Astrocyte (in vitro differentiated cells and primary cell): ENCODE measurements at places on chromosomes 16 and 17. TPM values are rescaled to one million over a fixed set of nuclear protein-coding genes. Genes with fewer than 3 reads are reported as not detected.

DNA sequence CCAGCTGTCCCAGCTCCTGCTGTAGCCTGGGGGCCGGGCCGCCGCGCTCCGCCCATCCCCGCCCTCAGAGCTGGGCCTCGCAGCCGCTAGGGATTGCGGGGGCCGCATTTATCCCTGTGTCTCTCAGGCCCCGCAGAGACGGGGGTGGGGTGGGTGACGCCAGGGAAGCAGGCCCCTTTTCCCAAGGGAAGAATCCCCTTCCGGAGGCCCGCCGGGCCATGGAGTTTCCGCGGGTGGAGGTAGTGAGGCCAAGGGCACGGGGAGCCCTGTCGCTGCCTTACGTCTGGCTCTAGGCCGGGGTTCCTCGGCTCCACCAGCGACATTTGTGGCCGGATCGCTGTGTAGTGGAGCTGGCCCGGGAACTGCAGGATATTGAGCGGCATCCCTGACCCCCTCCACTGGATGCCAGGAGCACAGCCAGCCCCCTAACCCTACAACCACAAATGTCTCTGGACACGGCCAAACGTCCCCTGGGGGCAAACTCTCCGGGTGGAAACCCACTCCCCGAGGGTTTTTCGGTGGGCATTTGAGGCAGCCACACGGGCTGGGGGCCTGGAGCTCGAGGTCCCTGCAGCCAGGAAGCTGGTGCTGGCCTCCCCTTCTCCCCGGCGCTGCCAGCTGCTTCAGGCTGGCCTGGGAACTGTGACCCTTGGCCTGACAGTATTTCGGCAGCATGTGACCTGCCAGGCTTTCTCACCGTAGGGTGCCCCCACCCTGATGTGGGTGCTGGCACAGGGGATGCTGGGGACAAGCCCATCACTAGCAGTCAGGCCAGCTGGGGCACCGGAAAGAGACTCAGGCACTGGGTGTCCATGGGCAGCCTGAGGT lies 12.0 kb upstream of the CD300A start:
- H3K4me3 ChIP-seq, result peak overlapping the region; percentile 46
- no peaks in the 10 kb centered on the region for H3K36me3 ChIP-seq
- peaks cover 4% of the 10 kb centered on the region for H3K4me1 ChIP-seq

DNA sequence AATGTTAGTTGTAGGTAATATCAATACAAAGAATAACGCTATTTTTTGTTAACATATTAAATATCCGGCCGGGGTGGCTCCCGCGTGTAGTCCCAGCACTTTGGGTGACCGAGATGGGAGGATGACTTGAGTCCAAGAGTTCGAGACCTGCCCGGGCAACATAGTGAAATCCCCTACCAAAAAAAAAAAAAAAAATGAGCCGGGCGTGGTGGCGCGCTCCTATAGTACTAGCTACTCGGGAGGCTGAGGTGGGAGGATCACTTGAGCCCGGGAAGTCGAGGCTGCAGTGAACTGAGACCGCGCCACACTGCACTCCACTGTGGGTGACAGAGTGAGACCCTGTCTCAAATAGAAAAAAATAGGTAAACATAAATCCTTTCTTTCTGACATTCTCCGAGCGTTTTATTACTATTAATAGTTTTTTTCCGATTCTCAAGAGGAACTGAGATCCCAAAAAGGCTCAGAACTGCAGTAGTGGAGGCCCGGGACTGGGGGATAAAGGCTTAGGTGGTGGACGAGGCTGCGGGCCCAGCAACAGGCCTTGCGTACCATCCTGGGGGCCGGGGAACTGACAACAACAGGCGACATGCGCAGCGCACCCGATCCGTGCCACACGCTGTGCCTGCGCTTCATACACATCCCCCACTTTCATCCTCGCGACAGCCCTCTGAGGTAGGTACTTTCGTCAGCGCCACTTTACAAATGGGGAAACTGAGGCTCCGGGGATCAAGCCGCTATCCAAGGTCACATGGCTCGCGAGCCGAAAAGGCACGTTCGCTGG lies 919 bp downstream of the N4BP1 start:
- peak overlapping the region; percentile 96 for H3K4me3 ChIP-seq
- DNase-seq, result no peak
- no peaks in the 10 kb centered on the region for H3K36me3 ChIP-seq
- peak overlapping the region; percentile 95 for H3K27ac ChIP-seq
- H3K27me3 ChIP-seq, result no peaks in the 10 kb centered on the region

DNA sequence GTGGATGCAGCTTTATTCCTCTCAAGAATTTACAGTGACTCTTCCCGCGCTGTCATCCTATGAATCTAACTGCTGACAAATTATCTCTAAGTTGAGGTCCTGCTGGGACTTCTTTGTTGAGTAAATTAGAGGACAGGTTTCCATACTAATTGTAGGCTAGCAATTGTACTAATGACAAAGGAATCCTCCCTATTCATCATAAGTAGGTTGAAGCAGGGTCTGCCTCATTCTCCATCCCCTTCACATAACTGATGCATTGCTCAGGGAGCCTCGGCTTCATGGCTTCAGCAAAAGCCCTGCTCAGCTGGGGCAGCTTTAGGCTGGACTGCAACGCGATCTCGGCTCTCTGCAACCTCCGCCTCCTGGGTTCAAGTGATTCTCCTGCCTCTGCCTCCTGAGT lies 83.1 kb upstream of the IRX6 start:
- H3K36me3 ChIP-seq, result no peaks in the 10 kb centered on the region
- H3K4me3 ChIP-seq, result no peak overlapping the region
- H3K4me1 ChIP-seq, result no peaks in the 10 kb centered on the region
- no peak overlapping the region for H3K27ac ChIP-seq
- DNase-seq, result no peak

Gene AANAT
- total RNA-seq, result 0.19 TPM in 1 of 2 replicates, not detected in the other

- H3K36me3 ChIP-seq, result peaks cover 13% of the 10 kb centered on the region
- no peak overlapping the region for H3K4me3 ChIP-seq
- H3K27ac ChIP-seq, result no peak overlapping the region
- H3K27me3 ChIP-seq, result no peaks in the 10 kb centered on the region
Observed at GRCh38 chr16:8649829-8650554, 24.4 kb upstream of the ABAT start.

DNA sequence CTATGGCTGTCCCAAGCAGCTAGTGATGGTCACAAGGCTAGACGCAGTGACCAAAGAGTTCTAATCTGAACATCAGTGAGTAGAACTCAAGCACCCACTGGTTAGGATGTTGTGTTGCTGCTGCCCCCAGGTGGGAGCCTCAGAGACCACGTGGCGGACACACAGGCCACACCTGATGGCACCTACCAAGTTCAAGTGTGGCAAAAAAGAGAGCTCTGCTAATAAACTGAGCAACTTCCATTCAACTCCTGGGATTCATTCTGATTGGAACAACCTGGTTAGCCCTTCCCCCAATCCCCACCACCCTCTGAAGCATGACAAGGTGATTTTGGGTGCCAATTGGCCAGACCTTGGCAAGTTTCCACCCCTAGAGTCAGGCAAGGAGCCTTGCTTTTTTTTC lies 3.5 kb upstream of the LCMT1 start:
- no peak overlapping the region for H3K27ac ChIP-seq
- no peak overlapping the region for H3K4me3 ChIP-seq
- H3K4me1 ChIP-seq, result peaks cover 28% of the 10 kb centered on the region
- no peak for DNase-seq
- H3K36me3 ChIP-seq, result no peaks in the 10 kb centered on the region

GRCh38 chr16:74296104-74296431 lies 546 bp upstream of the PSMD7 start:
- H3K27ac ChIP-seq, result peak overlapping the region; percentile 98
- H3K4me3 ChIP-seq, result peak overlapping the region; percentile 92
- DNase-seq, result no peak
- H3K4me1 ChIP-seq, result peaks cover 19% of the 10 kb centered on the region
- H3K36me3 ChIP-seq, result peaks cover 15% of the 10 kb centered on the region

DNA sequence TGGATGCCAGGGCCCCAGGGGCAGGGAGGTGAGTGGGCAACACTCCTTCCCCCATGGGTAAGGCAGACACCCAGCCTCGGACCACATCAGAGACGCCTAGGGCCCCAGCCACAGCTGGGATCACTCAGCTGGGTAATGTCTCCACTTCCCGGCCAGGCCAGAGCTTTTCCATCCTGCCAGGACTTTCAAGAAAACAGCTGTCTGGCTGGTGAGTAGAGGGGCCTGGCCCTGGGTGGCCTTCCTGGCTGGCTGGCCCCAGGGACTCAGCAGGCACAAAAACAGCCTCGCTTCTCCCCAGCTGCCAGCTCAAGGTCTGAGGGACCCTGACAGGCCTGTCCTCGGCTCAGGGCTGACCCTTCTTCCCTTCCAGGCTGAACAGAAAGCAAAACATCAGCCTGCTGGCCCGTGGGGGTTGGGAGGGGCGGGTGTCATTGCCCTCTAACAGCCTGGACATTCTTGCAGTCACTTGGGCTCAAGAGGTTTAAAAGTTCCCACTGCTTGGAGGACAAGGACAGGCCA lies 45.3 kb upstream of the JPH3 start:
- peaks cover 6% of the 10 kb centered on the region for H3K4me1 ChIP-seq
- H3K27ac ChIP-seq, result no peak overlapping the region
- peaks cover 14% of the 10 kb centered on the region for H3K27me3 ChIP-seq
- H3K36me3 ChIP-seq, result no peaks in the 10 kb centered on the region
- DNase-seq, result no peak

Gene DNAI2
- not detected in 2 replicates for total RNA-seq

- DNase-seq, result no peak
- no peaks in the 10 kb centered on the region for H3K36me3 ChIP-seq
- H3K27ac ChIP-seq, result no peak overlapping the region
- no peak overlapping the region for H3K4me3 ChIP-seq
- no peaks in the 10 kb centered on the region for H3K27me3 ChIP-seq
Observed at GRCh38 chr16:52308051-52308450, 238.9 kb downstream of the TOX3 start.

Gene FBF1
- 5.1 and 5.2 TPM in 2 replicates for total RNA-seq

DNA sequence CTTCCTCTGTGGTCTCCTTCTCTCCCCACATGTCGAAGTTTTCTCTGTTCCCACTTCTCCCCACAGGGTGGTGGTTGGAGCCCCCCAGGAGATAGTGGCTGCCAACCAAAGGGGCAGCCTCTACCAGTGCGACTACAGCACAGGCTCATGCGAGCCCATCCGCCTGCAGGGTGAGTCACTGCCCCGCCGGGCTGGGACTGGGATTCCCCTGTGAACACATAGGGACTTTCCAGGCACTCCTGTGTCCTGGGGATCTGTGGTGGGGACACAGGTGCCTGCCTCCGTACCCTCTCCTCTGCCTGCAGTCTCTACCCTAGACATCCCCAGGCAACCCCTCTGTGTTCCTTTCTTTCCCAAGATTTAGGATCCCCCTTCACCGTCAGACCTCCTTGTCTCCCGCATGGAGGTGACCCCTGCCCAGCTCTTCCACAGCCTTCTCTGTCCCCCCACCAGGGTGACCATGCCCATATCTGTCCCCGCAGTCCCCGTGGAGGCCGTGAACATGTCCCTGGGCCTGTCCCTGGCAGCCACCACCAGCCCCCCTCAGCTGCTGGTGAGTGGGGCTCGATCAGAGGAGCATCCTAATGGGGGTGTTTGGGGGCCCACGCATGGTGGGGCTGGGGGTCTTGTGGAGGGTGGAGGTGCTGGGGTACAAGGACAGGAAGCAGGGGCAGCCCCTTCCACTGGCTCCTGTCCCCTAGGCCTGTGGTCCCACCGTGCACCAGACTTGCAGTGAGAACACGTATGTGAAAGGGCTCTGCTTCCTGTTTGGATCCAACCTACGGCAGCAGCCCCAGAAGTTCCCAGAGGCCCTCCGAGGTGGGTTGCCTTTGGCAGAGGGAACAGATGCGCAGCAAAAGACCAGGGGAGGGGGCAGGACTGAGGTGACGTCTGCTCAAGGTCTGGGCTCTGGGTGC lies 5.8 kb downstream of the ITGAM start:
- no peaks in the 10 kb centered on the region for H3K36me3 ChIP-seq
- H3K27me3 ChIP-seq, result no peaks in the 10 kb centered on the region
- no peak overlapping the region for H3K27ac ChIP-seq

GRCh38 chr17:75096082-75096625 lies 8.4 kb downstream of the SLC16A5 start:
- H3K4me3 ChIP-seq, result no peak overlapping the region
- H3K4me1 ChIP-seq, result peaks cover 9% of the 10 kb centered on the region
- DNase-seq, result peak; percentile 68
- H3K36me3 ChIP-seq, result no peaks in the 10 kb centered on the region

Gene ALDH3A1
- not detected in 2 replicates for total RNA-seq

DNA sequence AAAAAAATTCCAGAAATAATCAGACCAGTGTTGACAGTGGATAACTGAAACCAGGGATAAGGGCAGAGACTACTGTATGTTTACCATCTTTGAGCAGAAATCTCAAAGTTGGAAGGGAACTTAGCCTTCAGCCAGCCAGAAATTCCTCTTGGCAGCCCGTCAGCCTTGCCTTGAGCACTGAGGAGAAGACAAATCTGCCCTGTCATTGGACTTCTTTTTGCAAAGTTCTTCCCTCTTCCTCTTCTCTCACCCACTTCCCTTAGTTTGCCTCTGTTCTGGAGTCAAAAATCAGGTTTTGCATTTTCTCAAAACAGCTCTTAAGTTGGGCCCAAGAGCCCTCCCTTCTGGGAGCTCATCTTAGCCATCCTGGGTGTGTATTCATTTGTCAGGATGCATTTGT lies 6.2 kb downstream of the TUFM start:
- peaks cover under 1% of the 10 kb centered on the region for H3K4me1 ChIP-seq
- H3K27ac ChIP-seq, result no peak overlapping the region
- no peaks in the 10 kb centered on the region for H3K27me3 ChIP-seq

DNA sequence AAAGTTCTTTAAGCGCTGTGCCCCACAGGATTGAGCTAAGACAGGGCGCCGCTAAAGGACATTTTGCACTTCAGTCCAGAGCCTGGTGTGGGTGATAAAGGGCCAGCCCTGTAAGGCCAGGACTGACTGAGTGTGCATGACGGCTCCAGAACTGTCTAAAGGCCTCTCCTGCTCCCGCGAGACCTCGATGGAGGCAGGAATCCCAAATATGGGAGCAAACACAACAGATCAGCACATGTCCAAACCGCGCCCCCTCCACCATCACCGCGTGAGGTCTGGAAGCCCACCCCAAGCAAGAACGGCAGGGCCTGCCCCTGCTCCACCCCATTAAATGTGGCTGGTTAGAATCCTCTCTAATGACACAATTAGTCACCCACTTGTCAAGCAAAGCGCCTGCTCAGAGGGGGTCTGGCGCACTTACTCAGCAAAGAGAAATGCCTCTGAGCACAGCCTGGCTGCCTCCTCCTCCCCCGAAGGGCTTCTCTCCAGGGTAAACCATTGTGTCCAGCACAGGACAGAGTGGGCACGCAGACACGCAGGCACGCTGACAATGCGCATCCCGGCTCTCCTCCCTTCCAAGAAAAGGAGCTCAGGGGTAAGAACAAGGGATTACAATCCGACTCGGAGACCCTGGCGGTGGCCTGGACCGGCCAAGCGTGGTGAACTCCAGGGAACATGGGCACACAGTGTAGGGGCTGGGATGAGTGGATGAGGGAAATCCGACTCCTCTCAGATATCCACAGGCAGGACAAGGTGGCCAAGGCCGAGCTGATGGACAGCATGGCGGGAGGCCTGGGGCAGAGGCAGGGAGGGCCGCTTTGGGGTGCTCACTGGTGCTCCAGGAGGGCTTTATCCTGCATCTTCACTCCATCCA lies 1.5 kb downstream of the MXRA7 start:
- peak overlapping the region; percentile 98 for H3K27ac ChIP-seq
- H3K36me3 ChIP-seq, result peaks cover 11% of the 10 kb centered on the region
- peaks cover 27% of the 10 kb centered on the region for H3K4me1 ChIP-seq

Gene SULT1A2
- total RNA-seq, result not detected in 2 replicates

GRCh38 chr16:56807011-56807675 lies 57.9 kb upstream of the SLC12A3 start:
- peak; percentile 74 for DNase-seq
- no peaks in the 10 kb centered on the region for H3K27me3 ChIP-seq
- no peak overlapping the region for H3K4me3 ChIP-seq
- peaks cover 9% of the 10 kb centered on the region for H3K4me1 ChIP-seq

- H3K4me1 ChIP-seq, result no peaks in the 10 kb centered on the region
- H3K27ac ChIP-seq, result no peak overlapping the region
- no peak for DNase-seq
- H3K4me3 ChIP-seq, result no peak overlapping the region
- no peaks in the 10 kb centered on the region for H3K27me3 ChIP-seq
- H3K36me3 ChIP-seq, result no peaks in the 10 kb centered on the region
Observed at GRCh38 chr17:14590459-14591250, 289.8 kb downstream of the HS3ST3B1 start.
